ENCODE measurements at places on chromosomes 4 and X.

DNA sequence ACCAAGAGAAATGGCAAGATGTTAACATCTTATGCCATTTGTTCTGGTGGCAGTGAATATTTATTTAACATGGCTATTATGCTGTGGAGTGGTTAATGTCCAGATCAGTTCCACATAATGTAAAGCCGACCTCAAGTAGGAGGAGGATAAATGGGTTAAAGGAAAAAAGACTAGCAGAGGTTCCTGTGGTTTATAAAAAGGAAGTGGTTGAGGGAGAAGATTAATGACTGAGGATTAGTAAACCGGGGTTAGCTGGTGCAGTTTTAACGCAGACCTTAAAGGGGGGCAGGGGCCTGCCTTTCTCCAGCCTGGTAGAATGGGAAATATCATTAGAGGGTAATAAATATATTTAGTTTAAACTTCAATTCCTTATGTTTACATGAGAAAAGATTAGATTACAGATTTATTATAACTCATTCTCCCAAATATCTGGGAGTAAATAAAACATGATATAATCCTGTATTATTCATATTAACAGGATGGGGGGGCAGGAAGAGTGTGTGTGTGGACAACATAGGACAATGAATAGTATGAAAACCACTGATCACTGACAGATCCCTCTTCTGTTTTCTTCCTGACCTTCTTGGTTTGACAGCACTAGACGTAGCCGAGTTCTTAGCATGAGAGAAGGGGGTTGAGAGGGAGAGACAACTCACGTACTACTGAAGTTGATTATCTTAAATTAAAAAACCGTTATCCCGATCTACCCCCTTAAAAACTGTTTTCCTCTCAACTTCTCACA, 124.1 kb upstream of the LIMCH1 start:
- no peak for DNase-seq

DNA sequence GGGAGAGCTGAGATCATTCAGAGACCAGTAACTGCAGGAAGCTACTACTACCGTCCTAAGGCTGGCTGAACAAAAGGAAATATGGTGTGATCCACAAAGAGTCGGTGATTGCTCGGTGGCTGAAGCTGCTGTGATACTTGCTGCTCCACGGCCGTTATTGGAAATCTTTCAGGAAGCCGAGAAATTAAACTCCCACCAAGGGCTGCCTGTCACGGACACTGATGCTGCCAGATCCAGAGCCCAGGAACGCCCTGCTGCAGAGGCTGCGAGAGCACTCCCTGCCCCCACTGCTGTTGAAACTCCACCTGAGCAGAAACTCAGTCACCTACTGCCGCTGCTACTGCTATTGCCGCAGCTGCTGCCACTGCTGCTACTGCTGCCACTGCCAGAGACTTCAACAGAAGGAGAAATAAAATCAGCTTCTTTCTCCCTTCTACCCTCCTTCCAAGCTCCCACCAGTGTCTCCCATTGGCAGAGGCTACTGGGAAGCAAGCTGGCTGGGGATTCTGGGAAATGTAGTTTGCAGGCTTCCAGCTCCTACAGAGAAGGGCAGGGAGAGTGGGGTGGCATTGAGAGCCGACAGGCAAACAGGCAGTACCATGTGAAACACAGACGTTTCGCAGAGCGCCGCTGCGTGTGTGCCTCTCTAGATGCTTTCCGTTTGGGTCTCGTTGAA, 126.0 kb upstream of the ENPP6 start:
- peak; percentile 59 for DNase-seq

GRCh38 chrX:121093011-121093410, 45.6 kb downstream of the GLUD2 start:
- no peak for DNase-seq

GRCh38 chr4:4410271-4410670, 23.4 kb downstream of the NSG1 start:
- DNase-seq = no peak

DNA sequence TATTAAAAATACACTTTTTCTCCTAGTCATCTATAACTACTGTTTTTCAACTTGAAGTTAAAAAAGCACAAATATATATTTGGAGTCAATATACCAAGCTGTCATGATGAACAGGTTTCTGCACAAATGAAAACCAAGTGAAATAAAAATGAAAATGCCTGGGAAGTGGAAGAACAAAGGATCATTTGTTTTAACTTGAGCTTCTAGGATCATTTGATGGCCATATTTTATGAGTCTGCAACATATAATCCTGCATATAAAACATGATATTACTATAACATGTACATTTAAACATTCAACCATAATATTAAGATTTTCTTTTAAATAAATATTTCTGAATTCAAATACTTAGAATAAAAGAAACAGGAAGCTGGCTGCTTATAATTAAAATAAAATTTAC, 8.5 kb upstream of the ARHGEF38 start:
- DNase-seq = no peak

GRCh38 chr4:89303177-89303576, 4.4 kb downstream of the GPRIN3 start:
- peak; percentile 79 for DNase-seq

GRCh38 chr4:78032446-78032845, 24.7 kb upstream of the FRAS1 start:
- DNase-seq = no peak

GRCh38 chr4:156591679-156592078, 379.9 kb downstream of the PDGFC start:
- no peak for DNase-seq

- DNase-seq = no peak
Measured at GRCh38 chr4:152156442-152156841, 379.4 kb downstream of the FBXW7 start.

DNA sequence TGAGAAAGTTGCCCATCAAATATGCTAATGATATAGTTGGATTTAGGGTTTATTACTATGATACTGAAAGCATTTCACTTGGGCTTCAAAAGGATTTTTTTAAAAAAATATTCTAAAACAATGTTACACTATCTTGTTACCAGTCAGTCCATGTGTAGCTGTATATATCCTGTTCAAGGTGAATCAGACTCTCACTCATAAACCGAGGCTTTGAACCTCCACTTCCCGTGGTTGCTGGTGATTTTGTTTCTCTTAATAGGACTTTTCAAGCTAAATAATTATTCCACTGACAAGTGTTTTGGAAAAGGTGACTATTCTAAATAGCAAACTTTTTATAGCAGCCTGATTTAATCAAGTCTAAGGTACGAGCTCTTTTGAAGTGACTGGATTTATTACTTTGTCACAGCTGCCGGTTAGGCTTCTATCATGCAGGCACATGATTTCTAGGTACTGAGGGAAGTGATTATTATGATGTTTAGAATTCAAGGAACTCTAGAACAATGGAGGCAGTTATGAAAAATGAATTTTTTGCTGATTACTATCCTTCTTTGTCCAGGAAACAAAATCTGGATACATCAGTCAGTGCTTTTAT, 287.7 kb downstream of the KCTD8 start:
- no peak for DNase-seq

DNA sequence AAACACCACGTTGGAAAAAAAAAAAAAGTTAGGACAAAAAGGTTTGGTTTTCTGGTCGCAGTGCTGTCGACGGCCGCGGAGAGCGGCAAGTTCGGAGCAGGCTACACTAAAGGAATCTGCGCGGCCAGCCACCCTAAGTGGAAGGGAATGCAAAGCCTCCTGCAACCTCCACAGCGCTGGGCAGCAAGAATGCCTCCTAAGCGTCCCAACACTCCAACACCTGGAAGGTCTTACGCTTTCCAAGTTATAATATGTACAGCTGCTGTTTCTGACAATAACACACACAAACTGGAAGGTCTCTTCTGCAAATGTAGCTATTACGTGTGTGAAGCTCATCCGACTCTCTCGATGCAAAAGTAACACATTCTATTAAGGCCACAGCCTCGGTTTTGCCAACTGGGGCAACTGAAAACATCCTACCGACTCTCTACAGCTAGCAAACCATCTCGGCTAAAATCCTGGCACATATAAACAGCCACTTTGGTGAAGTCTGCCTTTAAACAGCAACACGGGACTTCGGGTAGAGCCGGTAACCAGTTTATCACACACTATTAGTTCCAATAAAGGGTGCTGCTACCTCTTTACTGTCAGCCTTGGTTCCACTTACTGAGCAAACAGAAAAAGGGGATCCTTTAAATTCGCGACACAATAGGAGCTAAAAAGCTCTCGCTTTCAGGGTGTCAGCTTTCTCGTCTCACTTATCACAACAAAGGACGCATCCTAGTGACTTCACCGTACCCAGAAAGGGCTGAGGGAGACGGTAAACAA, 895 bp downstream of the SMIM14 start:
- DNase-seq = peak; percentile 13

DNA sequence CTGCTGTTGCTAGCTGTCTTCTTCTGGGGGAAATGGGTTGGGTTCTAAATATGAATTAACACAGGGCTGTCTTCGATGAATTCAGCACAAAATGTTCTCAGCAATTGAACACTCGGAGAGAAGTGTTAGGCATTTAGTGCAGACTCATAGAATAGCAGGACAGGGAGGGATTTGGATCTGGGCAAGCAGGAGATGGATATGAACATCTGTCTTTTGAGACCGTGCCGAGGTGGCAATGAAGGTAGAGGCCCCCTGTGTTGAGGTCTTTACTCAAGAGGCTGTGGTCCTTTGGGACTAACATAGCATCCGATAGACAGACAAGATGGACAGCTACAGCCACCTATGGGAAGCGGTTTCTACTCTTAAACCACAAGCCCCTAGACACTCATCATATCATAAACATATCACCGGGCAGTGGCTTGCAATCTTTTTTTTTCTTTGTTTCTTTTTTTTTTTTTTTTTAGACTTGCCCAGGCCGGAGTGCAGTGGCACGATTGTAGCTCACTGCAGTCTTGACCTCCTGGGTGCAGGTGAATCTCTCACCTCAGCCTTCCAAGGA, 6.7 kb downstream of the CD99 start:
- DNase-seq = no peak

DNA sequence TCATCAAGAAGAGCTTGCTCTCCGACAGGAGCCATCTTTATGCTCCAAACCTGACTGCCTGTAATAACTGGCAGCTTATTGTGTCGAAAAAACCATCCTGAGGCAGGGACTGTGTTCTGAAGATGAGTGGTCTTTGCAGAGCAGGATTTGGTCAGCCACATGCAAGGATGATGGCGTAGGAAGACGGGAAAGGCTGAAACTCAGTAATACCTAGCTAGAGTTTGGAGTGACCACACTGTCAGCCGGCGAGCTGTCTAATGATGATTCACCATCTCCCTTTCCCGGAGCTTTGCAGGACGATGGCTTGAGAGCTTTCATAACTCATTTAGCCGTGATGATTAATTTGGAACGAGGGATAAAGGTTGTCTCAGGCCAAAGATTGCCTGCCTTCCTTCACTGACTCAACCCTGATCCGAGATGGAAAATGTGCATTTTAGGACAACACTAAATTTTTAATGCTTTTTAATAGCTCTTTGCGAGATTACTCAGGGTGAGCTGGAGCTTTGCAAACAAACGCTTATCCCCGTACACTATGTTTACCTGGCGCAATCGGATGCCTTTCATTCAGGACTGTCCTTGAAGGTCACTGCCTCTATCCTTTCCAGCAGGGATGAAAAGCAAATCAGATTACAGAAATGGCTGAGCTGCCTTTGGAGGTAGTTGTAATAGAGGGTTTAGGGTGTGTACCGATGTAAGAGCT, 288.5 kb downstream of the ASMT start:
- DNase-seq = no peak

- no peak for DNase-seq
Measured at GRCh38 chr4:8504279-8505007, 63.9 kb downstream of the TRMT44 start.

- no peak for DNase-seq
Measured at GRCh38 chrX:10414156-10414824, 206.1 kb downstream of the MID1 start.

- peak; percentile 34 for DNase-seq
Measured at GRCh38 chr4:94304365-94304971, 38.2 kb downstream of the HPGDS start.

DNA sequence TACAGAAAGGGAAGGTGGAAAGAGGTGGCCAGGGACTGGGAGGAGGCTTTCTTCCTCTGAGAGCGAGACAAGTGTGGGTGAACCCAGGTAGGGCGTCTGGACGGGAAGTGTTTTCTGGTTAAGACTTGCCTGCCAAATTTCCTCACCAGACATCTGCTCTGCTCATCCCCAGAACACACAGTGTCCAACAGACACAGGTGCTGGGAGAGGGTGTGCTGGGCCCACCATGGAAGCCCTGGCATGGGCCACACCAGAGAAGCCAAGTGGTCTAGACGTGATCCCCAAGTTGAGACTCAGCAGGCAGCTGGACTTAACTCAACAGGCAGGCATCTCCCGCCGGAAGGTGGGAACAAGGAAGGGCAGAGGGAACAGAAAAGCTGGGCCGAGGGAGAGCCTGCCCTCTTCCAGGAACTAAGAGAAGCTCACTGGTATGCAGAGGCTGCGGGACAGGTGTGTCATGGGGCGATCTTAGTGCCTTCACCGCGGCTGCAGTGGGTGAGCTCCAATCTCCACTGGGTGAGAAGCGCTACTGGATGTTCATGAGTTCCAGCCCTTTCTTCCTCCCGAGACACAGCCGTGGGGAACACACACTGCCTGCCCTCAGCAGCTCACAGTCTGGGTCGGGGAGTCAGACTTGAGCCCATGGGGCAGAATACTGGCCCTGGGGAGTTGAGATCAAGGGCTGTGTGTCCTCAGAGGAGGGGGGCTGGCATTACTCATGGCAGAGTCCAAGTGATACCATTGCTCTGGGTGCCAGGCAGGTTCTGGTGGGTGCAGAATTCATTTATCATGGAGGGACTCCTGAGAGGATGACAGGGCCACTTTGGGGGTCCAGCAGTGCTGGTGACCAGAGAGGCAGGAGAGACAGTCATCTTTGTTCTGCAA, 110.2 kb downstream of the CPZ start:
- no peak for DNase-seq

GRCh38 chrX:94850811-94851210, 1176.8 kb downstream of the FAM133A start:
- DNase-seq = no peak

- DNase-seq = no peak
Measured at GRCh38 chr4:12791536-12791935, 692.6 kb downstream of the RAB28 start.

DNA sequence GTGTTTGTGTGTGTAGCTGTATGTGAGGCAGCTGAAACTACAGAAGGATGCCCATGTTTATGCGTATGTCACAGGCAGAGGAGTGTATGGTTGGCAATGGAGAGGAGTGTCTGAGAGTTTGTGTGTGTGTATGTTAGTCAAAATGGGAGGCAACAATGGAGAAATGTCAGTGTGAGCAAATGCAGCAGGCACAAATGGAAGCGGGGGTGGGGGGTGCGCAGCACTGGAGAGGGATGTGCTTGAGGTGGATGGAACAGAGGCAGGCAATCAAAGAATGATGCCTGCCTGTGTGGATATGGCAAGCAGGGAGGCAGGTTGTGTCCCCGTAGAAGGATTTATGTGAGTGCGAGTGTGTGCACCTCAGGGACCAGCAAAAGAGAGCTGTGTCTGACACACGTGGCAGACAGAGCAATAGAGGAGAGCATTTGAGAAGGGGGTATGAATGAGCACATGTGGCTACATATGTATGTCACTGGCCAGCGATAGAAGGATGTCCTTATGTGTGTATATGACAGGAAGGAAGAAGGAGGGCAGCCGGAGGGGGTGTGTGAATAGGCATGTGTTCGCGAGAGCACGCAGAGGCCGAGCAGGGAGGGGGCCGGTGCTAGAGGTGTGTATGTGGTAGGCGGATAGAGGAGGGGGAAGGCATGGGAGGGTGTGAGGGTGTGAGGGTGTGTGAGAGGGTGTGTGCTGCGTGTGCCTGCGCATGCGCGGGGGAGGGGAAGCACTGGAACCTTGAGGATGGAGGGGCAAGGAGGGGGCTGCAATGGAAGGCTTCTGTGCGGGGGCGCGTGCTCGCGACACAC, 1.1 kb downstream of the PJA1 start:
- DNase-seq = peak; percentile 78
